ENCODE measurements at places on chromosomes 7 and 10.

DNA sequence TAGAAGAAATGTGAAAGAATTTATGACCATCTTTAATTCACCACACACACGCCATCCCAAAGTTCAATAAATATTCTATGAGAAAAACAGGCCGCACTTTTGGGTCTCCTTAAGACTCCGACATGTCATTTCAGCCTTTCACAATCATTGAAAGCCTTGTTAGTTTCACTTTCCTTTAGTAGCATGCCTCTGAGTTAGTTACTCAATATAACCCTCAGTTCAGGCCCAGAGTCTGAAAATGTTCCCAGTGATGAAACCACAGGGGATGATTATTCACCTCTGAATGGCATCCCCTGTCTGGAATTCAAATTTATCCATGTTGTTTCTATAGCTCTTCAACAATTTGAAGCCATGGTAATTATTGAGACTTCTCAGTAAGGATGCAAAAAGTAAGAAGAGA, 278.1 kb upstream of the NRP1 start:
- DNase-seq = no peak

DNA sequence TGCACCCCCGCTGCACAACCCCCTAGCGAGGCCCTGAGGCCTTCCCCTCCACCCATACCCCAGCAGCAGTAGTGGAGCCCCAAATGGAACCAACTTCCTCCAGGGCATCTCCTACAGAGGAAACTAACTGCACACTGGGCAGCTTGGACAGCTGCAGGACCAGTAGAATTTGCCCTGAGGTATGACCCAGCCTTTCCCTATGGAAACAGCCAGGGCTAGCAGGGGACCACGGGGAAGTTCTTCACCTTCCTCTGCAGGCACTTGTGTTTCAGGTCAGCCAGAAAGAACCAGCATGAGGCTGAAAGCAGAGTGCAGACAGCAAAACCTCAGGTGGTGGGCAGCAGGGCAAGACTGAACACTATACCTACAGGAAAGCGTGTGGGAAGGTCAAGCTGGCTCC, 5.7 kb upstream of the EEPD1 start:
- DNase-seq = no peak

DNA sequence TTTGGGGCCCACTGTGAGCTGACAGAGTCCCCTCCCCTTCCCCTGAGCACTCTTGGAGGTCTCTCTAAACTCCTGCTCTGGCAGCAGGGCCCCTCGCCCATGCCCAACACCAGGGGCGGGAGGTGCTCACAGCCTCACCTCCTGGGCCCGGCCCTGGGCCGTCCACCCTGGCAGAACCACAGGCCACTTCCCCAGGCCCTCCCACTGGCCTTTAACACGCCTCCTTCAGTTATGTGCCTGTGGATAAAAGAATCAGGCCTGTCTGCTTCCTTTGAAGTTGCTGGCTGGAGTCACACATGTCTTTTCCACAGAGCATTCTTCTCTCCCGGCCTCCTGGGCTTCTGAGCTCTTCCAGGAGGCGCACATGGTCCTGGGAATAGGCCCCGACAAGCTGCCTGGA, 10.2 kb downstream of the MYL10 start:
- DNase-seq = no peak

- DNase-seq = no peak
Measured at GRCh38 chr10:22374489-22375126, 29.3 kb downstream of the SPAG6 start.

DNA sequence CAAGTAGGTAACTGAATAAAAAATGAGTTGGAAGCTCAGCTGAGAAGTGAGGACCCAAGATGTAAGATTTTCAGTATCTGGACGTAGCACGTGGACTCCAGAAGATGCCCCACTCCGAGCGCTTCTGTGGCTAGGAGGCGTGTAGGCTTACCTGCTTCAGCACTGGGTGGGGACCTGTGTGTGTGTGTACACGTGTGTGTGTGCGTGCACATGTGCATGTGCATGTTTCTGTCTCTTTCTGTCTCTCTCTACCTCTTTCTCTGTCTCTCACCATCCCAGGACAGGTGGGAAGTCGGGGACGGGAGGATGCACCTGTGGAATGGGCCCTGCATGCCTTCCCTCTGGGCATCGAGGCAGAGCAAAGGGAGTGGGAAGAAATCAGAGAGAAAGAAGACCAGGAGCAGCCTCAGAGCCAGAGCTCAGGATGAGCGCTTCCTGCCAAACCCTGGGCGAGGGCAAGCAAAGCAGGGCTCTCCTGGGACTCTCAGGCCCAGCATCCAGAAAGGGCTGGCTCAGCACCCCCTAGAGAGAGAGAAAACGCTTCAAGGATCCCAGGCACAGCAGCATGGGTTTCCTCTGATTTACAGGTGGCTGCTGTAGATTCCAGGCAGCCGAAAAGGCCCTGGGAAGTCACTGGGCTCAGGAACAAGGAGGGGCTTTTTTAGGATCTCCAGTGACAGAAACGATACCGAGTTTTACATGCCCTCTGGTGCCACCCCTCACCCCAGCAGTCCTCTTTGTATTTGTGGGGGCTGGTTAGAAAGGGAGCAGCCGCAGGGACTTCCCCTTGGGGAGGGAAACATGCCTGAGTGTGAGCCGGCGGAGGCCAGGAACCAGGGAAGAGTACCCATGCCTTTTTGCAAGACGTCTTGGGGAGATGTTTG, 28.5 kb downstream of the CXCL12 start:
- DNase-seq = no peak

- no peak for DNase-seq
Measured at GRCh38 chr7:66460921-66461361, 167.7 kb upstream of the KCTD7 start.

GRCh38 chr7:135410543-135410942, 99.4 kb downstream of the CNOT4 start:
- DNase-seq = no peak

- DNase-seq = no peak
Measured at GRCh38 chr7:108093341-108093740, 36.8 kb downstream of the LAMB4 start.

GRCh38 chr10:129075927-129076326, 391.1 kb upstream of the MGMT start:
- DNase-seq = no peak

GRCh38 chr10:46094197-46094500, 48.1 kb upstream of the MSMB start:
- DNase-seq = no peak

GRCh38 chr10:2137549-2138174, 400.3 kb upstream of the ADARB2 start:
- no peak for DNase-seq

DNA sequence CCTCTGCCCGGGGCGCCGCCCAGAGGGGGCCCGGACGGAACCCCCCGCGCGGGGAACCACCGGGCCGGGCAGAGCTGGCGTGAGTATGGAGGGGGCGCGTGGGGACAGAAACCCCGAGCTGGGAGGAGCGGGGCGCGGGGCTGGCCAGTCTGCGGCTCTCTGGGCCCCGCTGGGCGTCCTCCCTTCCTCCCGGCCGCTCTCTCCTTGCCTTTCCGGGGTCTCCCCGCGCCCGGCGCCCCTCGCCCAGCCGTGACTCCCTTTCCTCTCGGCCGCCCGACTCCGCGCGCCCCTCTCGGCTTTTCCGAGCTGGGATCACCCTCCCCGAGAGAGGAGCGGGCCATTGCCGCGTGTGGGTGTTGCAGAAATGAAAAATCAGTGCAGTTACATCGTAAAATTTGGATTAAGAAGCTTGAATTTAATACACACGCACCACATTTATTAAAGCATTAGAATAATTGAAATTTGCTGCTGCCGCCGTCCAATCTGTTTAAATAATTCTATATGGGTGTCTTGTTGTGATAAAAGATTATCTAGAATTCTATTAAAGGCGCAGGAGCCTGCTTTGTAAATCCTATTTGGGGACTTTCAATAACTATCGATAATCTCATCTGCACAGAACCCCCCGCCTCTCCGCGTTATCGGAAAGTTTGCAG, 9.1 kb downstream of the UNCX start:
- no peak for DNase-seq

- DNase-seq = no peak
Measured at GRCh38 chr7:22192801-22193200, 164.2 kb downstream of the RAPGEF5 start.

GRCh38 chr7:70627461-70627860, 504.5 kb upstream of the GALNT17 start:
- DNase-seq = no peak

DNA sequence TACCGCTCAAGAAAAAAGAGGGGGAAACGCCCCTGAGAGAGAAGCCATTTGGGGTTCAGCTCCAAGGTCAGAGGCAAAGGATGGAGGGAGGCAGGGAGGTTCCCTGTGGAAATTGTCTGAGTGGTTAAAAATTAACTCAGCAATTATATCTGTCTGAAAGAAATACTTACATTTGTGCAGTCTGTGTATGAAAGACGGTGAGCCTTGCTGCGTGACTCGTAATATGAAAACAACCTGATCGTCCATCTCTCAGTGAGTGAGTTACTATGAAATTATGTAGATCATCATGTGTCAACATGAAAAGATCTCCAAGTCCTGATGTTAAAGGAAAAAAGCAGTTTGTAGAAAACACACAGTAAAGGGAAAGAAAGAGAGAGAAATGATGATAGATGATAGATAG, 67.2 kb upstream of the FAM204A start:
- DNase-seq = no peak

DNA sequence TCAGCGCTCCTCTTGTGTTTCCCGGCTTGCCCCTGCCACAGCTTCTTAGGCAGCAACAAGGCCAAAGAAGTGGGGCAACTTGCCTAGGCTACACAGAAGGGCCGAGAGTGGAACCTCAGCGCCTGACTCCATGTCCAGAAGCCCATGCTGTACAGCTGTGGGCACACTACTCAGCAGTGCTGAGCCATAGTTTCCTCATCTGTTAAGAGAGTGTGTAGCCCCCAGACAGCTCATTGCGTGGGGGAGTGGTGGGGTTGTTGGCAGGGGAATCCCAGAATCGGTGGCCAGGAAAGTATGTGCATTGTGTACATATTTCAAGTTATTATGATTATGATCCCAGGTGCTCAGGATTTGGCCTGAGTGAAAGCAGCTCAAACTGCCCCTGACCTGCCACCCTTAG, 96.2 kb downstream of the CDH23 start:
- no peak for DNase-seq

DNA sequence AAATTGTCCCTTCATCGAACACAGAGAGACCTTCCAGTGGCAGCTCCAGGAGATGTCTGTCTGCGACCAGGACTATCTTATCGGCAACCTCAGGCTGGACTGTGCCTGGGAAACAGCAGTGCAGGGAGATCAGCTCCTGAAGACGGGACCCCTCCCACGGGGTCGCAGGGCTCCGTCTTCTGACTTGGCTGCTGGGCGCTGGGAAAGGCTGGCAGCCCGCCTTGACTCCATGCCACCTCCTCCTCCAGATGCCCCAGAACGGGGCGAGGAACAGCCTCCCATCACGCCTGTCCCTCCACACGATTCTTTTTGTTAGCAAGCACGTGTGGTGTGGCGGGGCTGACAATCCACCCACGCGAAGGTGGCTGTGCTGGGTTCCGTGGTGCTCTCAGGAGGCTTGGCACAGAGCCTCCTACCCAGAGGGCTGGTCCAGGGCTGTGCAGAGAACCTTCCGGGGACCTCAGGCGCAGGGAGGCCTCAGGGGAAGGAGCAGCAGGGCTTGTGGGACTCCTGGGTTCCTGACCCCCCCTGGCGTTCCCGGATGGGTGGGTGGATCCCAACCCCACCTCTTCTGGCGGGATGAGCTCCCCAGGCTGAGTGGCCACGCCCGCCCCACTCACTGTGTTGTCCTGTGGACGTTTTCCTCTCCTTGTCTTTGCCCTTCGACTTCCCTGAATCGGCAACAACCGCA, 47.6 kb upstream of the NKX6-2 start:
- DNase-seq = no peak

GRCh38 chr10:26491934-26492333, 53.8 kb downstream of the APBB1IP start:
- DNase-seq = no peak

DNA sequence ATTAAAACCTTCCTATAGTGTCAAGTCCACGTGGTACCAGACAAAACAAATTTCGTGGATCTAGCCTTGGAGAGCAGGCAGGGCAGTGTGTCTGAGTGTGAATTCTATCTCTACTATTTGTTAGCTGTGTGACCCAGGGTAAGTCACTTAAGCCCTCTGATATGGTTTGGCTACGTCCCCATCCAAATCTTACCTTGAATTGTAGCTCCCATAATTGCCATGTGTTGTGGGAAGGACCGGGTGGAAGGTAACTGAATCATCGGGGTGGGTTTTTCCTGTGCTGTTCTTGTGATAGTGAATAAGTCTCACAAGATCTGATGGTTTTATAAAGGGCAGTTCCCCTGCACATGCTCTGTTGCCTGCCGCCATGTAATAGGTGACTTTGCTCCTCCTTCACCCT, 2.8 kb upstream of the NPFFR1 start:
- DNase-seq = no peak

DNA sequence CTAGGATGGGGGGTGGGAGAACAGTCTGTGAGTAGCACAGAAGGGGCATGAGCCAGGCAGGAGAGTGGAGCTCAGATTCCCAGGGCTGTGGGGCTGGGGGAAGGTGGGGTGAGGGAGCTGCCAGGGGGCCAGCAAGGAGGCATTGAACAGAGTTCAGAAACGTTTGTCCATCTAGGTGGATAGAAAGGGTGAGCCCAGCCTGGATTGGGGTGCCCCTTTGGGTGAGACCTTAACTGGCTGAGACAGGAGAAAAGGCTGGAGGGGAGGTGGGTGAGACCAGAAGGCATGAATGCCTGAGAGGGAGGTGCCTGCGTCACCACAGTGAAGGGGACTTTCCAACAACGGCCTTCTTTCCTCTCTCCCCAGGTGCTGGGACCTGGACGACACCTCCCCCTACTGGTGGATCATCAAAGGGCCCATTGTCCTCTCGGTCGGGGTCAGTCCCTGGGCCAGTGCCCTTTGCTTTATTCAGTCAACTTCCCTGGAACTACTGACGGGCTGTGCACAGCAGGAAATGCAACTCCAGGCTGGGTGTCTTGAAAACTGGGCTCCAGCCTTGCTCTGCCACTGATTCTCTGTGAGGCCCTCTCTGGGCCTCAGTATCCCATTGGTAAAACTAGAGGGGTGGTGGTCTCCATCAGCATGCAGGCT, 11.0 kb downstream of the GHRHR start:
- DNase-seq = no peak

DNA sequence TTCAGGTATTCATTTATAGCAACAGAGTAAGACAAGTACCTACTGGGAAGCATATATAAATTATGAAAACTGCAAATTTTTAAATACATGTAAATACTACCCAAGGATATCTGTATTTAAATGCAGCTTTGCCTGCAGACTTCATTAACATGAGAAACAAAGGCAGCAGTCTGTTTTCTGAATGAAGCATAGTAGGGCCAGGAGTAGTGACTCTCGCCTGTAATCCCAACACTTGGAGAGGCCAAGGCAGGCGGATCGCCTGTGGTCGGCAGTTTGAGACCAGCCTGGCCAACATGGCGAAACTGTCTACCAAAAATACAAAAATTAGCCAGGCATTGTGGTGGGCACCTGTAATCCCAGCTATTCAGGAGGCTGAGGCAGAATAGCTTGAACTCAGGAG, 42.5 kb upstream of the PHF14 start:
- DNase-seq = no peak
